ENCODE measurements at places on chromosomes 12 and 14. TPM values are rescaled to one million over a fixed set of nuclear protein-coding genes. Genes with fewer than 3 reads are reported as not detected.

NPFF gene
- total RNA-seq = not detected

DNA sequence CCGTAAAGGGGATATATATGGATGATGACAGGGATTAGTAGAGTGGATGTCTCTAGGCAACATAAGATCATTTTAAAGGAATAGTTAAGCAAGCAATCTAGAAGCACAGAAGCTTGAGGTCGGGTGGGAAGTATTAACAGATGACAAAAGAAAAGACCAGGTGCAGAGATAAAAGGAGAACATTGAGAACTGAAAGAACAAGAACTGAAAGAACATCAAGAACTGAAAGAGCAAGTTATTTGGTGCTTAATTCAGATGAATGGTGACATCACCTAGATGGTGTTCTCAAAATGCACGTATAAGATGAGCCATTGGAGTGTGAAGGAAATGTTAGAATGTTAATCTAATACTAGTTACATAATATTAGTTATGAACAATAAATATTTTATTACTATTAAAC lies 224.0 kb upstream of the PDE3A start:
- H3K27me3 ChIP-seq = no peaks in the 10 kb centered on the region
- H3K4me1 ChIP-seq = no peaks in the 10 kb centered on the region
- no peak overlapping the region for H3K27ac ChIP-seq
- no peak for DNase-seq

GRCh38 chr14:21791749-21792148 lies 118.1 kb upstream of the OR4E1 start:
- no peak for DNase-seq
- H3K27me3 ChIP-seq = peaks cover 3% of the 10 kb centered on the region
- H3K4me3 ChIP-seq = no peak overlapping the region
- H3K36me3 ChIP-seq = no peaks in the 10 kb centered on the region

DNA sequence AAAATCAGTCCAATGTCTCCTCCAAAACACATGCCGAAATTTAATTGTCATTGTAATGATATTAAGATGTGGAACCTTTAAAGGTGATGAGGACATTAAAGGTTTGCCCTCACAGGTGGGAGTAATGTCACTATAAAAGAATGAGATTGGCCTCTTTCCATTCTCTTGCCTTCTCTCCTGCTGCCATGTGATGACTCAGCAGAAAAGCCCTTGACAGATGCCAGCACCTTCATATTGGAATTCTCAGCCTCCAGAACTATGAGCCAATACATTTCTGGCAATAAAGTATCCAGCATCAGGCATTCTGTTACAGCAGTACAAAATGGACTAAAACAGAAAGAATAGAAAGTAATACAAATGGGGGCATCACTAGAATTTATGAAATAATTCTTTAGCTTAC lies 609.7 kb downstream of the SLC16A7 start:
- H3K4me1 ChIP-seq = no peaks in the 10 kb centered on the region
- no peaks in the 10 kb centered on the region for H3K27me3 ChIP-seq
- no peak overlapping the region for H3K4me3 ChIP-seq
- no peak overlapping the region for H3K27ac ChIP-seq
- H3K36me3 ChIP-seq = no peaks in the 10 kb centered on the region

GRCh38 chr12:28611115-28611435 lies 420.8 kb downstream of the CCDC91 start:
- no peaks in the 10 kb centered on the region for H3K36me3 ChIP-seq
- no peak overlapping the region for H3K4me3 ChIP-seq
- DNase-seq = no peak
- H3K4me1 ChIP-seq = no peaks in the 10 kb centered on the region
- peaks cover 3% of the 10 kb centered on the region for H3K27me3 ChIP-seq

ASIC1 gene
- not detected for total RNA-seq

- H3K4me3 ChIP-seq = no peak overlapping the region
- no peaks in the 10 kb centered on the region for H3K36me3 ChIP-seq
- DNase-seq = no peak
These were observed 14.6 kb downstream of the MEG3 start for GRCh38 chr14:100840286-100841065.

DNA sequence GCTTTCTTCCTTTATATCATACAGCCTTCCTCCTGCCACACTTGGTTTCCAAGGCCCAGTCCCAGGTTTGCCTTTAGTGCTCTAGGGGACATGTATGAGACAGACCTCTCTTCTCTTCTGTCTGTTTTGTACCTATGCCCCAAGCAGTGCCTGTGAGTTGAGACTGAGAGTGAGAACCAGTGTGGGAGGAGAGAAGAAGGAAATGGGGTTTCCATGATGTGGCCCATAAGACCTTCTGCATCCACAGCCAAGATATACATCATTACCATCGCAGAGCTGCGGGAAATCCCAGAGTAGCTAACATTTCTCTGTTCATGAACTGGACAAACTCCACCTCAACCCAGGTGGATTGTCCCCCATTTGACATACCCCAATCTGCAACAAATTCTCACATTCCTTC lies 2.8 kb downstream of the TESPA1 start:
- H3K4me3 ChIP-seq = no peak overlapping the region
- peaks cover 74% of the 10 kb centered on the region for H3K4me1 ChIP-seq
- no peak for DNase-seq
- H3K27ac ChIP-seq = no peak overlapping the region
- no peaks in the 10 kb centered on the region for H3K27me3 ChIP-seq
- H3K36me3 ChIP-seq = peaks cover 58% of the 10 kb centered on the region

- no peak overlapping the region for H3K4me3 ChIP-seq
- H3K36me3 ChIP-seq = no peaks in the 10 kb centered on the region
- no peaks in the 10 kb centered on the region for H3K27me3 ChIP-seq
- H3K27ac ChIP-seq = no peak overlapping the region
These were observed 99.5 kb downstream of the NUAK1 start for GRCh38 chr12:106039242-106039641.

DNA sequence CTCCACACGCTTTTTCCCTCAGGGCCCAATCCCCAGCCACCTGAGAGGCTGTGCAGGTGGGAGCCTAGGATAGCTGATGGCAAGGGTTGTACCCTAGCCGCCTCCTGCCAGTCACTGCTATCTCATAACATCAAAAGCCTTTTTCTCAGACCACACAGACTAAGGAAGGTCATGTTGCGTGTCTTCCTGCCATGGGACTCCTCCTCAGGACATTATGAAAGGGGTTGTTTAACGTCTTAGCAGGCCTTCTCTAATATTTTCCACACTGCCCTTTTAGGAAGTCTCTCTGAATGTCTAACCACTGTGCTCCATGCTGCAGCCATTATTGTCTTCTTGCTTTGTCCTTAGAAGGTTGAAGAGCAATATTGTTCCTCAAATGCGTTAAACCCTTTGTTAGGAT lies 7.6 kb upstream of the SMUG1 start:
- DNase-seq = no peak
- no peaks in the 10 kb centered on the region for H3K36me3 ChIP-seq
- H3K27me3 ChIP-seq = peaks cover 45% of the 10 kb centered on the region

DNA sequence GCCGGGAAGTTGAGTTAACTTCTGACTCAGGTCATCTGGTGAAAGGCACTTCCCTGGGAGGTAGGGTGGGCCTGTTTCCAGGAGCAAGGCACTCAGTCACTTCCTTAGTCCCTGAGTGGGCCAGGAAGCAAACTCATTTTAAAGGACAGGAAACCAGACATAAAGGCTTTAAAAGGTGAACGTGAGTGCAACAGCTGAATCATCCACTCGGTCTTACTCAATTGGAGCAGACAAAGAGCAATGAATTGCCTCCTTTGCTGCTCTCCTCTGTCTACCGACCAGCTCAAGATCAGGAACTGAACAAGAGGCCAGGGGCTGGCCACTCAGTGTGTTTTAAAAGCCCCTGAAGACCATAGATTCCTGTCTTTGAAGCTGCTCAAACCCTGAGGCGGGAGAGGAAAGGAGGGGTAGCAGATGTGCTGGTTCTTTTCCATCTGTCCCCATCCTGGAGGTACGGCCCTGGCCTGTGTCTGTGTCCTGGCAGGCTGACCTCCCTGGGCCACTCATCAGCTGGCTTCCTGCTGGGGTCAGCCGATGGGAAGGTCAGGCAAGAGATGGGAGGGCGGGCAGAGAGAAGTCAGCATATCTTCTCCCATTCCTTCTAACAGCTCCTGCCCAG lies 148.9 kb downstream of the PPM1H start:
- no peak overlapping the region for H3K27ac ChIP-seq
- no peaks in the 10 kb centered on the region for H3K36me3 ChIP-seq
- peaks cover 4% of the 10 kb centered on the region for H3K27me3 ChIP-seq
- DNase-seq = no peak
- H3K4me3 ChIP-seq = no peak overlapping the region
- H3K4me1 ChIP-seq = no peaks in the 10 kb centered on the region

- H3K4me3 ChIP-seq = no peak overlapping the region
- no peaks in the 10 kb centered on the region for H3K4me1 ChIP-seq
- H3K36me3 ChIP-seq = no peaks in the 10 kb centered on the region
- no peaks in the 10 kb centered on the region for H3K27me3 ChIP-seq
- no peak overlapping the region for H3K27ac ChIP-seq
- no peak for DNase-seq
These were observed 73.8 kb upstream of the PTPRR start for GRCh38 chr12:70994217-70994788.

Data from activated B cell treated with CpG ODN at 0.5 μM for 24 hours (primary cell).